NCI-H1436 treated with DMSO at 0.1 percent for 48 hours (cell line): ENCODE measurements at places on chromosomes 6 and 20.

- DNase-seq: no peak
These were observed 37.6 kb downstream of the NRN1 start for GRCh38 chr6:5968817-5969734.

DNA sequence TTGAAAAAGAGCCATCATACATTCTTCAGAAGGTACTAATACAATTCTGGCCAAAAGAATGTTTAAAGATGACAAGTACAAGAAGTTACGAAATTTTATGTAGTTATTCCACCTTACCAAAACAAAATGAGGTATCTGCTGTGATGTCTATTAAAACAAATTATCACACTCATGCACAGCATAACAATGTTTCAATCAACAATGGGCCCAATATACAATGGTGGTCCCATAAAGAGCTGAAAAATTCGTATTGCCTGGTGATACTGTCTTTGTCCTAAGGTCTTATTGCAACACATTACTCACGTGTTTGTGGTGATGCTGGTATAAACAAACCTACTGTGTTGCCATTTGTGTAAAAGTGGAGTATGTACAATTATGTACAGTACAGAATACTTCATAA is 3.6 kb upstream of the NUP153 start:
- no peak for DNase-seq

DNA sequence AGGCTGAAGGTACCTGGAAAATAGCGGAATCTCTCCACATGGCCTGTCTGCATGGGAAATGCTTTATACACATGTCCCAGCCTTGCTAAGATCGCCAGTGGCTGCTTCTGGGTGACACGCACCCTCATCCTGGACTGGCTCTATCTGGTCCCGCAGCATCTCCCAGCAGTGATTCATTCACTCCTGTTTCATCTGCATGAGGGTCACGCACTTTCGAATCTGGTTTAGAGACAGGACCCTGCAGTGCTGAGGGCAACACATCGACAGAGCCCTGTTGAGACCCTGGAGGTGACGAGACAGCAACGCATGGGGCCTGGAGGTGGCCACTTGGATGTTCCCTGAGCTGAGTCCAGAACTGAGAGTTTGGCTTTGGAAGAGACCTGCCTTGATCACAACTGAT is 136.5 kb downstream of the SMOC2 start:
- DNase-seq: no peak

DNA sequence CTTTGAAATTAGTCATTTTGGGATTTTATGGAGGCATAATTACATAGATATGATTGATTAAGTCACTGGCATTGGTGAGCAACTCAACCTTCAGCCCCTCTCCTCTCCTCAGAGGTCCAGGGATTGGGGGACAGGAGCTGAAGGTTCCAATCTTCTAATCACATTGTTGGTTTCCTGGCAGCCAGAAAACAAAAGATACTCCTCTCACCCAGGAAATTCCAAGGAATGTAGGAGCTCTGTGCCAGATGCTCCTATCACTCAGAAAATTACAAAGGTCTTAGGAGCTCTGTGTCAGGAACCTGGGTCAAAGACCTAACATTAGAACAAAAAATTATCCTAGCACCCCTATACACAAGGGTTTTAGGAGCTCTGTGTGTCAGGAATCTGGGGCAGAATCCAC is 679.7 kb upstream of the ID4 start:
- no peak for DNase-seq

- DNase-seq: no peak
These were observed 99.3 kb downstream of the LRRC1 start for GRCh38 chr6:53894091-53894490.

DNA sequence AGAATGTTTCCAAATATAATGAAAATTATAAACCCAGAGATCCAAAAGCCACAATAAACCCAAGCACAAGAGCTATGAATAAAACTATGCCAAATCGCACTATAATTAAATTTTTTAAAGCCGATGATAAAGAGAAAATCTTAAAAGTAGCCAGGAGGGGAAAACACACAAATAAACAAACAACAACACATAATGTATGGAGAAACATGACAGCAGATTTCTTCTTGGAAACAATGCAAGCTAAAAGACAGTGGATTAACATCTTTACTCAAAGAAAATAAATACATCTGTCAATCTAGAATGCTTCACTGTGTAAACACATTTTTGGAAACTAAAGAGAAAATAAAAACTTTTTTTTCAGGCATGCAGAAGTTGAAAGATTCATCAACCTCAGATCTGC is 80.3 kb upstream of the RNF24 start:
- no peak for DNase-seq

- no peak for DNase-seq
These were observed 7.8 kb downstream of the FOXF2 start for GRCh38 chr6:1396952-1397868.

DNA sequence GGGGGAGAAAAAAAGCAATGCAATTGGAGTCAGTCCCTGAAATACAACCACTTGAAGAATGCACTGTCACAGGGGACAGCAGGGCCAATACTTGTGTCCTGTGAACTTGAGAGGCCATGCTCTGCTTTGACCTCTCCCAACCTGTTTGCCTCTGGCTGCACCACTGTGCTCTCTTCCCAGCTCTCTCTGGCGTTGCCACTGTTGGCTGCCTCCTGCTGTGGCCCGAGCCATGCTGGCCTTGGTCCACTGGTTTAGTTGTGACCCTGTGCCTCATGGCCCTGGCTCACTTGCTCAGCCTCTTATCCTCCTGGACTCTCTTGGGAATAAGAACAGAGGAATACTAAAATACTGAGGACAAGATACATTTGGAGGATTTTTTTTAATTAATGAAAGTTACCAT is 14.5 kb upstream of the FBXO30 start:
- DNase-seq: no peak

DNA sequence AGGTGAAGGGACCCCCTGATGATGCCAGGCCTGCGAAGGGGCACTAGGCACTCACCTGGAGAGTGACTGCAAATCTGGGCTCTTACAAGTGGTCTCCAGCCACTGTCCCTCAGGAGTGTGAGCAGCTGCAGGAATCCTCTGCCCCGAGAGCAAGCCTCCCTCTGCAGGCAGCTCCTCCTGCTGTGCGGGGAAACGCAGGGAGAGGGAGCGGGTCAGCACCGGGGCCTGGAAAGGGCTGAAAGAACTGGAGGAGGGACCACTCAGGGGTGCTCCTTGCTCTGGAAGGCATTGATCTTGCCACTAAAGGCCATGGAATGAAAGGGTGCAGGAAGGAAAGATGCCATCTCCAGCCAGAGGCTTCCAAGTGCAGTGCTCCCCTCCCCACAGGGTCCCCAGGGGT is 168.0 kb downstream of the CDH4 start:
- no peak for DNase-seq

GRCh38 chr6:100664274-100665040 is 199.7 kb upstream of the SIM1 start:
- no peak for DNase-seq

- DNase-seq: no peak
These were observed 151.6 kb downstream of the EPM2A start for GRCh38 chr6:145583753-145584152.

GRCh38 chr6:21455071-21455470 is 138.5 kb upstream of the SOX4 start:
- DNase-seq: no peak

GRCh38 chr6:159728531-159728964 is 1.2 kb downstream of the WTAP start:
- DNase-seq: no peak

DNA sequence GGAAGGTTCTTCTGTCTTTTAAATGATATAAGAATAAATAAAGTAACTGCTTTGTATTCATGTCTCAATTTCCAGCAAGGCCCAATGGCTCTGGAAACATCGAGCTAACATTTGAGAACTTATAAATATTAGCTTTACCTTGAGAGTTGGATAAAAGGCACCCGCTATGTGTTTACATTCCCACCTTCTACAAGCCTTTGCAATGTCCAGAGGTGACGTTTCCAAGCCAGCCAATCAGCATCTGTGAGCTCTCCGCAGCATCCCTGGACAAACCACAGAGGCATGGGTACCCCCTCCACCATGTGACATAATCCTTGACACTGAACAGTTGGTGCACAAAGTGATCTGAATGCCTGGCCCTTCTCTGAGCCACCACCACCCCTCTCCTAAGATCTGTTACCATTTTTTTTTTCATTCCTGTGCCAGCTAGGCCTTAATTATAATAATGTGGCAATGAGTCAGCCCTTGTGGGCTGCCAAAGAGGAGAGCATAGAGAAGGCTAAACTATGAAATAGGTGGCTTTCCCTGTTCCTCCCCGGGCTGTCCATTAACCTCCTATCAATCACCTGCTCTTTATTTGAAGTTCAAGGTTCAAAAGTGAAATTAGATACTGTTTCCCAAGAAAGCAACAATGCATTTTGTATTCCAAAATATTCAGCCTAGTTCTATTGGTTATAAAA is 4.1 kb downstream of the CBLN4 start:
- DNase-seq: no peak

GRCh38 chr6:162497389-162497788 is 230.2 kb downstream of the PRKN start:
- no peak for DNase-seq

DNA sequence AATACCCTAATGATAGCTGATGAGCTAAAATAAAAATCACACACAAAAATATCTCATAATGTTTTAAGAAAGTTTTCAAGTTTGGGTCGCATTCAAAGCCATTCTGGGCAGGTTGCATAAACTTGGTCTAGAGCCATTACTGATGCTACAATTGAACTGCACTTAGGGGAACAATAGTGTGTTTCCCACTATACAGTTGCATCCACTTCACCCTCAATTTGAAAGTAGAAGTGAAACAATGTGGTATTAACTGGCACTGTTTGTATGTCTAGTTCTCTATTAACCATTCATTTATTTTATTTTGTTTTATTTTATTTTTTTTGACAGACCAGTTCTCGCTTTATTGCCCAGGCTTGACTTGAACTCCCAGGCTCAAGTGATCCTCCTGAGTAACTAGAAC is 23.0 kb upstream of the STK38 start:
- DNase-seq: no peak

DNA sequence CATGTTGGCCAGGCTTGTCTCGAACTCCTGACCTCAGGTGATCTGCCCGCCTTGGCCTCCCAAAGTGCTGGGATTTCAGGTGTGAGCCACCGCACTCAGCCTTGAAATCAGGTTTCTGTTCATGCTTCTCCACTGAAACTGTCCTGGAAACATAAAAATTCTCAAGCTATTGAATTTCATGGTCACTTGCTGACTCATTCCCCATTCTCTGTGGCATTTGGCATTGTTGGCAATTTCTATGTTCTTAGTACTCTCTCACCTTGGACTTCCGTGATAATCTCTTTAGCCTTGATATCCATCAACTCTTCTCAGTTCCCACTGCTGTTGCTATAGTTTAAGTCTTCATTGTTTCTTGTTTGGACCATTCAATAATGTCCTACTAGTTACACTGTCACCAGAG is 6.2 kb downstream of the SEL1L2 start:
- no peak for DNase-seq

GRCh38 chr6:77063494-77063893 is 399.8 kb downstream of the HTR1B start:
- DNase-seq: no peak

- no peak for DNase-seq
These were observed 63.0 kb upstream of the KIF25 start for GRCh38 chr6:167934426-167934864.

DNA sequence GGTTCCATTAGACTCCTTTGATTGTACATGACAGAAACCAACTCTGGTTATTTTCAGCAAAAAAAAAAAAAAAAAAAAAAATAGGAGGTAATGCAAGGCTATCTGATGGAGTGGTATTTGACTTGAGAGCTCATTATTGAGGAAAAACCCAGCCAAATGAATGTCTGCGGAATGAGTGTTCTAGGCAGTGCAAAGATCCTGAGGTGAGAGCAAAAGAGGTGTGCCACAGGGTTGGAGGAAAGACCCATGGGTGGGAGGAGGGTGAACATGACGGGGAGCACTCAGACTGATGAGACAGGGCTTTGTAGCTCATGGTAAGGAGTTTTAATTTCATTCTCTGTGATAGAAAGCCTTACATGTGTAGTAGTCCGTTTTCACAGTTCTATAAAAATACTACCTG is 188.9 kb downstream of the TSHZ2 start:
- DNase-seq: no peak

DNA sequence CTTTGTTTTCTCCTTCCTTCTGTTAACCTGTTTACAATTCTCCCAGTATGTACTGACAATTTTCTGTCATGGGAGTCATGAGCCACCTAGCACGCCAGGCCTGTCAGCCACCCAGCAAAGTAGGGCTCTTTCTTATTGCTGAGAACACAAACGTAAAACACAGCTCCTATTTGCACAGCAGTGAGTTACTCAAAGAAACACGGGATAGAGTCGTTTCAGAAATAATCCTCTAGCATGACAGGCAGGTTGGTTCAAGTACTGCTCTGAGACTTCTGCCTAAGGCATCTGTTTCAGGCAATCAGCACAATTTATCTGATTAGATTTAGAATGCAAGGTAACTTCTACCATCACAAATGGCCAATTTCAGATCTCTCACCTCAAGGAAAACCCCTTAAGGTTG is 88.8 kb downstream of the CD24 start:
- peak; percentile 68 for DNase-seq

DNA sequence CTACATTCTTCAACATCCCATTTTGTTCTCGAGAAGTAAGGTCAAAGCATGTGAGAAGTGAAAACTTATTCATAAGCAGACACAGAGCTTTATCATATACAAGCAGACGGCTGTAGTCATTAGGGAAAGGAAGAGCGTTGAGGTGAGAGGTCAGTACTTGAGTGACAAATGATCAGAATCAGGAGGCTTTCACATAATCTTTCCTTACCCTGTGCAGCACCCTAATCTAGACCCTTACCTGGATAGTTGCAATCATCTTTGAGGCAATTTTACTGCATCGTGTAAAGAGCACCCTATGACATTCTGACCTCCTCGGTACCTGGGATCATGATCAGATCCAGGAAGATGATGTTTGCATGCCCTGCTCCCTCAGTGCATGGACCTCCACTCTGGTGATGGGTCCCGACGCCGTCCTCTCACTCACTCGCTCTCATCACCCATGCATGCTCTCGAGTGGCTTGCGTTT is 62.7 kb downstream of the RNF182 start:
- DNase-seq: no peak

- no peak for DNase-seq
These were observed 27.3 kb downstream of the PDRG1 start for GRCh38 chr20:31924561-31924960.

DNA sequence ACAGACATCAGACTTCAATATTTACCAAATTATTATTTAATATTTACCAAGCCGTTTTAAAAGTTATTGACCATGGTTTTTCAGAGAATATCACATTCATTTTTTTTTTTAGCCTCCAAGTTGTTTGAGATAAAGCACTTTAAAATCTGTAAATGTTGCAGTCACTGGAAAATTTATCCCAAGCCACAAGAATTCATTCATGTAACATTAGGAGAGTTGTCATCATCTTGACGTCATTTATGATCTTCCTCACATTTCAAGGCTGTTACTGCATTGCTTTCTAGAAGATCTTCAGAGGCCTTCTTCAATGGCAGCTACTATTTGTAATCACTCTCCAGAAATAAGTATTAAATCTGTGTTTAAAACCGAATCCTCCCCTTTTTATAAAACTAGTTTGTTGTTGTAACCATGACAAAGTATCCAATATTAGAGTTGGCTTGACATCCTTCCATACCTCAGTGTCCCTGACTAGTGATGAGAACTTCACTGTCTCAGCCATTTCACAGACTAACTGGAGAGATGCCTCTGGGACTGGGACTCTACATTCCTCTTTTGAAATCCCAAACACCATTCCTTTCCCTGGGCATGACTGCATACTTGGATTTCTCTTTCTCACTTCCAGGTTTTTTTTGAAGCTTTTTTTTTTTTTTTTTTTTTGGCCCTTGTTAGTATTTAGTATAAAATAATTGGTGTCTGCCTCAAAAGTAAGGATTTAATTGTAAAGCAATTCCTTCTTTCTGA is 100.1 kb downstream of the ZFAND3 start:
- DNase-seq: no peak
